A172 (cell line): ENCODE measurements at places on chromosomes 6 and 20. TPM values are rescaled to one million over a fixed set of nuclear protein-coding genes. Genes with fewer than 3 reads are reported as not detected.
A peak's percentile ranks its signal among the peaks of the same experiment; 100 is the strongest.

- DNase-seq = no peak
Measured at GRCh38 chr6:11428371-11428770, 109.2 kb upstream of the TMEM170B start.

- DNase-seq = no peak
Measured at GRCh38 chr6:44896701-44897100, 431.4 kb upstream of the RUNX2 start.

- no peak for DNase-seq
Measured at GRCh38 chr6:12383448-12383847, 93.3 kb downstream of the EDN1 start.

DNA sequence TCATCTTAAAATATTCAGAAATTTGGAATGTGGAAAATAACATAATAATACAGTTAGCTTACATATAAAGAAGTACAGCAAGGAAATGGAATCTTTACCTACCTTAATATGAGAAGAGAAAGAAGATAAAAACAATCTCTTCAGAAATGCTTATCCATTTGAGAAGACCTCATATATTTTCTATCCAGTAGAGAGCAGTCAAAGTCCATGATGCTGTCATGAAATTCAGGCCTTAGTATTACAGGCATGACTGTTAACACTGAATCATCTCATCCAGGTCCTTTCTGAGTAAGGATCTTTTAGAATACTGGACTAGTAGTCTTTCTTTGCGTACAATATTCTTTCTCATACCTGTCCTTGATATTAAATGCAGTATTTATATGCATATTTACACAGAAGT lies 713.4 kb downstream of the CD109 start:
- DNase-seq = peak; percentile 21

RIPPLY2 gene
- not detected in 2 replicates for total RNA-seq

GRCh38 chr6:157537556-157537955 lies 156.6 kb downstream of the ZDHHC14 start:
- DNase-seq = no peak

PAX1 gene
- total RNA-seq = not detected in 2 replicates

GRCh38 chr6:21158149-21158548 lies 435.4 kb upstream of the SOX4 start:
- no peak for DNase-seq

DNA sequence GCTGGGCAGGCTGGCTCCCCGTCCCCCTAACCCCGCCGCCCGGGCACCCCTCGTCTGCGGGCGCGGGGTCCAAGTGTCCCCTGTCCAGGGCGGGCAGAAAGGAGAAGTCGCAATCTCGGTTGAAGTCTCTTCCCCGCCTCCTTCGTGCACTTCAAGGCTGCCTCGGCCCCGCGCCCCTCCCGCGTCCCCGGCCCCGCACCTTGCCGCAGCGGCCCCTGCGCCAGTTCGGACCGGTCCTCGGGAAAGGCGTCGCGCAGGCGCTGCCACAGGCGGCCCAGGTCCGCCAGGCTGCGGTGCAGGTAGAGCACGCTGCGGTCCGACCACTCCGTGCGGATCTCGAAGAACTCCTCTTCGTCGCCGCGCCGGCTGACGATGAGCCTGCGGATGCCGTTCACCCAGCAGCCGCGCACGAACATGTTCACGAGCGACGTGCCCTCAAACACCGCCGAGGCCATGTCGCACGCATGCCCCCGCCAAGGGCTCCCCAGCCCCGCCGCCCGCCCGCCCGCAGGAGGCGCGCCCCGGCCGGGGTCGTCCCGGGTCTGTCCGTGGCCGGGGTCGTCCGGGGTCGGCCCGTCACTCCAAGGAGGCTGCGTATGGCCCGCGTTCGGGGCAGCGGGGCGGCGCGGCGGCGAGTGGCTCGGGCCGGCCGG lies at the start of gene PXDC1:
TSS of gene PXDC1 (minus strand) at position 637 of the 653 bp plus-strand sequence. CDS start at position 455, 182 bp downstream.
- peak; percentile 18 for DNase-seq

DNA sequence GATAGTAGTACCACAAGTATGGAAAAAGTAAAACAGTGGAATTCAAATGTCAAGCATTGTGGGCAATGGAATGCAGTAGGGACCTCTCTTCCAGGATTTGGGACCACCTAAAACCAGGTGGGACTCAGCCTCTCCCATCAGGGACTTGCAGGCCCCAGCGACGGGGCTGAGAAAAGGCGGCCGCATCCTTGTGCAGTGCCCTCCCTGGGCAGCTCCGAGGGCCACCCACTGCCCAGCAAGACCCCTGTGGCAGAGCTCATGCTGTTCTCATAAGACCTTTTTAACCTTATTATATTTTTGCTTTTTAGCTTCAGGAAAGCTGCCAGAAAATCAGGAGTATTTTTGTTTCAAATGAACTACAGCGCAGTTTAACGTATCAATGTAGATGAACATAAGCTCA lies 142.6 kb upstream of the RPS6KA2 start:
- no peak for DNase-seq

COX4I2 gene
- not detected in 2 replicates for total RNA-seq

BHLHE23 gene
- total RNA-seq = not detected in 2 replicates

COL9A3 gene
- total RNA-seq = 1.9 and 2.8 TPM in 2 replicates

- no peak for DNase-seq
Measured at GRCh38 chr6:71400852-71401251, 112.2 kb downstream of the OGFRL1 start.

CALHM6 gene
- total RNA-seq = not detected in 2 replicates

- DNase-seq = no peak
Measured at GRCh38 chr6:167496707-167497106, 171.8 kb downstream of the TTLL2 start.

SPATS1 gene
- not detected in 2 replicates for total RNA-seq

DNA sequence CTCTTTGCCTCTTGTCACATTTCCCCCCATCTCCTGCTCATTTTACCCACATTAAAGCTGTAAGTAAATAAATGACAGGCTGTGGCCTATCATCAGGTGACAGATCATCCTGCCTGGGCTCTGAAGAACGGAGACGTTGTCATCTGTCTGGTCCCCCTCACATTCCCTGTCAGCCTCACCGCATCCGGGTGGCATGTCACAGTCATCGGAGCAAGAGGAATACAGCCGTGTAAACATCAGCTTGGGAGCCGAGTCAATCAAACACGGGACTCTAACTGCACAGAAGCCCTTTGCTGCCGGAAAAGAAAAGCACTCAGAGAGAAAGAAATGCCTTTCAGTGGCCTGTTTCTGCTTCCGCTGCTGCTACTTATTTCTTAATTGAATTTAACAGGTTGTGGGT lies 371.9 kb upstream of the ID4 start:
- no peak for DNase-seq

- no peak for DNase-seq
Measured at GRCh38 chr20:45370571-45371160, 7.5 kb downstream of the TP53TG5 start.

GRCh38 chr6:53464927-53465460 lies 79.9 kb downstream of the GCLC start:
- DNase-seq = no peak

GRCh38 chr6:96823743-96824142 lies 13.5 kb downstream of the GPR63 start:
- no peak for DNase-seq

- DNase-seq = no peak
Measured at GRCh38 chr6:140758169-140758877, 1374.4 kb upstream of the GJE1 start.

DNA sequence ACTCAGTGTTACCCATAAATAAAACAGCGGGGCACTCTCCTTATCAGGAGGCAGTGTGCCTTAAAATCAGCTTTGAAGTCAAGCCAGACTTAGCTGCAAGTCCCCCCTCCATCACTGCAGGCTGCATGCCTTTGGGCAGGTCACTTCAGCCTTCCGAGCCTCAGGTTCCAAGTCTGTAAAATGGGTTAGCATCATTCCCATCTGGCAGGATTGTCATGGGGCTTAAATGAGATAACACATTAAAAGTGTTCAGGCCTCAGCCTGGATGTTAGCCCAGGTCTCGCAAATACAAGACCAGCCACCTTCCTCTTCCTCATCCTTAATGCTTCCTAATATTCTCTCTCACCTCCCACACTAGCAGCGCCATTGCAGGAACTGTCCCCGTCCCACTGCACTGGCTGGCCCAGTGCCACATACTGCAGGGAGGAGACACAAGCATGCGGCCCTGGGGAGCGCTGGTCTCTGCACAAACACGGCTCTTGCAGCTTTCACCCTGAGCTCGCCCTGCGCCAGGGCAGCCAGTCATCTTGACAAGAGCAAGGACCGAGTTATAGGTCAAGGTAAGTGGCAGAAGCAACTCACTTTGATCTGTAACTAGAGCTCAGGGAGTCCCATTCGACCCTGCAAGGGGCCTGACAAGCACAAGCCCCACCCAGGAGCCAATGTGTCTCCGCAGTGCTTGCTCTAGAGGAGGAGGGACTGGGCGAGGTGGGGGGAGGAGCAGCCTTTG lies 564.6 kb upstream of the AGPAT4 start:
- DNase-seq = no peak

GGTLC1 gene
- total RNA-seq = not detected in 2 replicates

DNA sequence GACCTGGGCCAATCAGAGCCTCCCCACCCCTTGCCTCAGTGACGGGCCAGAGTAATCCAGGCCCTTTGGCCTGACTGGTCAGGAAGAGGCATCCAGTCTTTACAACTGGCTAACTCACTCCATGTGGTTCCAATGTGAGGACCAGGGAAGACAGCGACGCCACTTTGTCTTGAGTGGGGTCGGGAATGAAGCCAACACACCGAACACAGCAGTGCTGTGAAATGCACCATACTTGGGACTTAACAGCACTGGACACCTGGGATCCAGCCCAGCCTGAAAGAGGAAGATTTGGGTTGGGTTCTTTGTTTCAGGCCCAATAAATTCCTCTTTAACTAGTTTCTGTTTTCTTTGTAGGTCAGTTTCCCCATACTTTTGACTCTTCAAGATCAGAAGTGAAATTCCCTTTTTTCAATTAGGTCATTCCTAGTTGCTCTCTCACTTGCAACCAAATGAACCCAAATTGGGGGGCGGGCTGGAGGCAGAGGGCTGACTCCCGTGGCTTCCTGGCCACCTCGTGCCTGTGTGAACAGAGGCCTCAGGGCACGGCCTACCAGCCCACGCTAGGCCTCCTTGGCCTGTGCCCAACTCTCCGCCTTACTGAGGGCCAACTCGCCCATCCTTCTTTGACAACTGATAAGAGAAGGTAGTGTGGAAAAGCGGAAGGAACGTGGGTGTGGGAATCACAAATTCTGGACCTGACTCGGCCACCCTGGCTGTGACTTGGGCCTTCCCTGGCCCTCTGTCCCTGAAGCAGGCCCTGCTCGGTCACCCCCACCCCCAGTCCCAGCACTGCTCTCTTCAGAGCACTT lies 17.1 kb downstream of the SULF2 start:
- no peak for DNase-seq

TMX4 gene
- 20.3 and 26.7 TPM in 2 replicates for total RNA-seq

KIF25 gene
- not detected in 2 replicates for total RNA-seq

DNA sequence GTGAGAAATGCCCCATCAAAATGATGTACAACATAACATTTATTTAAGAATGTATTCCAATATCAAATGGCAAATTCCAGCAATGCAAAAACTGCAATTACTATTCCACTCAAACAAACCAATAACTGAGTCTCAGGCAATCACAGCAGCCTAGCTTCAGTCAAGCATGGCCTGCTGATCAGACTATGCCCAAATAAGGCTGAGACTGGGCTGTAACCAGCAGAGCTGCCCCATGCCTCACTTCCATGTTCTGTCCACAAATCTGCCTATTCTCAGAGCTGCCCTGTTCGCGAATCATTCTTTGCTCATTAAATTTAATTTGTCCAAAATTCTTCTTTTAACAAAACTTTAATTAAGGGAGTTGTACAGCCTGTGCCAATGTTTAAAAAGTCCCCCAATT lies 155.4 kb downstream of the FNDC1 start:
- no peak for DNase-seq

OR2J3 gene
- not detected in 2 replicates for total RNA-seq

DNA sequence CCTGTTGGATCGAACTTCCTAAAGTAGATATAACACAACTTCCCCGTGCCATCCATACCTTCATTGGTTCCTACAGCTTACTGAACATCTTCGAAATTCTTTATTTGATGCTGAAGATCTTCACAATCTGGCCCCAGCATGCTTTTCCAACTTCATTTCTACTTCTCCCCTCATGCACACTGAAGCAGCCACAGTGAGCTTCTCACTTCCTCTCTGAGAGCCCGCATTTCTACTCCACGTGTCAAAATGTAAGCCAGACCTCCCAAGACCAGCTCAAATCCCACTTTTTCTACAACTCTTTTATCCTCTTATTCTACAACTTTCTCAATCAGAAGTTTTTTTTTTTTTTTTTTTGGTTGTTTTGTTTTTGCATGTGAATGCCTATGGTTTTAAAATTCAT lies 254.7 kb downstream of the GMPR start:
- no peak for DNase-seq

HEY2 gene
- total RNA-seq = not detected in 2 replicates

TRAPPC3L gene
- not detected in 2 replicates for total RNA-seq

FHL5 gene
- not detected in 2 replicates for total RNA-seq

ZNF334 gene
- total RNA-seq = 0.12 TPM in 1 of 2 replicates, not detected in the other

DNA sequence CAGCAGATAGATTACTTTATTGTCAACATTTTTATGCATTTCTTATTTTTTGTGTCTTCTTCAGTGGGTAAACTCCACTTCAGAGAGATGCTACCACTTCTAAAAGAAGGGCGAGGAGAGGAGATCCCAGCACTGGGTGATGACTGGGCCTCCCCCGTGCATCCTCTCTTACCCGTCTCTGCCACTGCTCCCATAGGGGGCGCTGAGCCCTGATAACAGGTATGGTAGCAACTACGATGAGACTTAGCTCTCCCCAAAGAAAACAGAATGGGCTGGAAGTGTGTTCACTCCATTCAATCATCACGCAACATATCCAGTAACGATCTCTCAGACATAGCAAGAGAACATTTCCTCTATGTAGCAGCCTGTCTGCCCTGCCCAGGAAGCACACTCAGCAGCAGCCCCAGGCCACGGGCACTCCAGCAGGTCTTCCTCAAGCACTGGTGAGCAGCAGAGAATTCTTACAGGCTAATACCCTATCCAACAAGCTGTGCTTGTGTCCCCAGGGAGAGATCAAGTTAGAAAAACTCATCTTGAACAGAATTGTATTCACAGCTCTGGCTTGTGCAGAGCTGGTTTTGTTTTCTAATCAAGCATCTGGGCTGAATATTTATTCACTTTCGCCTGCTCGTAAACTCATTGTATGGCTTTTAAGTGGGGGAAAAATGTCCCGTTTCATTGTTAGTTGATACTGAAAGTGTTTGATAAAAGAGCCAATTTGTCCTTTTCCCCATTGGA lies 533.1 kb upstream of the CDH4 start:
- DNase-seq = no peak

DNA sequence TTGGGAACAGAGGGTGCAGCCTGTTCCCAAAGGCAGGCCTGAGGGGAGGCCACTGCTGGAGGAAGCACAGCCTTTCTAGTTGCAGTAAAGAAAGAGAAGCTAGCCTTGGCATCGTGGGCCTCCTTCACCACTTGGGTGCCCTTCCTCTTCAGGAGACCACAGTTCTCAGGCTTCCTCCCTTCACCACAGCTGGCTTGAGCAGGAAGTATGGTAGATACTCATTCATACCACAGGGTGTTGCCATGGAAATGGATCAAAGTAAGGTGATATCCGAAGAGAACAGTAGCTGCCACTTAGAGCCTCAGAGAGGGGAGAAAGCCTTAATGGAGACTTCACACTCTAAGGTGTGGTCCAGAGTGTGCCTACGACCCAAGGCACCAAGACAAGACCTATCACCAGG lies 120.4 kb upstream of the RIPOR2 start:
- no peak for DNase-seq
